ENCODE measurements at places on chromosomes 11 and 22.

- peak; percentile 18 for DNase-seq
Measured at GRCh38 chr11:120675171-120675570, 163.6 kb downstream of the GRIK4 start.

GRCh38 chr11:30000986-30001750 lies 15.7 kb downstream of the KCNA4 start:
- DNase-seq, result no peak

DNA sequence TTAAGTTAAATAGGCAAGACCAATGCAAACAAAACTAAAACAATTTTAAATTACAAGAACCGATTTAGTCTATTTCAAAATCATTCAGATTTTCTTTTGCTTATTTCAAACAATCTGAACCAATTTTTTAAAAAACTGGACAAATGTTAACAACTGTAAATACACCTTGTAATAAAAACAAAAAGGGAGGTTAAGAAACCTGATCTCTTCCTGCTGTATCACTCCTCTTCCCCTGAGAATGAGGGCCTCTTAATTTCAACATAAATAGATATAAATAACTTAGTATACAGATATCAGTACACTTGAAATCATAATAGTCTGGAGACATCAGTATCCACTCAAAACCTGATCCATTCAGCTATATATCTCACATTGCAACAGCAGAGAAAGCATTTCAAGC lies 346.6 kb downstream of the TTC28 start:
- no peak for DNase-seq

DNA sequence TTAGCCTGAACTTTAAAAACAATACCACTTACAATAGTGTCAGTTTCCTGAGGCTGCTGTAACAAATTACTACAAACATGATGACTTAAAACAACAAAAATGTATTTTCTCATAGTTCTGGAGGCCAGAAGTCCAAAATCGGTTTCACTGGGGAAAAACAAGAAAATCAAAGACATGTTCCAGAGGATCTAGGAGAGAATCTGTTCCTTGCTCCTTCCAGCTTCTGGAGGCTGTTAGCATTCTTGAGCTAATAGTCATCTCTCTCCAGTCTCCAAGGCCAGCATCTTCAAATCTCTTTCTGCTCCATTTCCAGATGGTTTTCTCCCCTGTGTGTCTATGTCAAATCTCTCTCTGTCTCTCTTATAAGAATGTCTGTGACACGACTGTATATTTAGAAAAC lies 67.6 kb upstream of the TEAD1 start:
- DNase-seq, result peak; percentile 93

GRCh38 chr11:66047541-66048365 lies 1.2 kb downstream of the GAL3ST3 start:
- peak; percentile 28 for DNase-seq

DNA sequence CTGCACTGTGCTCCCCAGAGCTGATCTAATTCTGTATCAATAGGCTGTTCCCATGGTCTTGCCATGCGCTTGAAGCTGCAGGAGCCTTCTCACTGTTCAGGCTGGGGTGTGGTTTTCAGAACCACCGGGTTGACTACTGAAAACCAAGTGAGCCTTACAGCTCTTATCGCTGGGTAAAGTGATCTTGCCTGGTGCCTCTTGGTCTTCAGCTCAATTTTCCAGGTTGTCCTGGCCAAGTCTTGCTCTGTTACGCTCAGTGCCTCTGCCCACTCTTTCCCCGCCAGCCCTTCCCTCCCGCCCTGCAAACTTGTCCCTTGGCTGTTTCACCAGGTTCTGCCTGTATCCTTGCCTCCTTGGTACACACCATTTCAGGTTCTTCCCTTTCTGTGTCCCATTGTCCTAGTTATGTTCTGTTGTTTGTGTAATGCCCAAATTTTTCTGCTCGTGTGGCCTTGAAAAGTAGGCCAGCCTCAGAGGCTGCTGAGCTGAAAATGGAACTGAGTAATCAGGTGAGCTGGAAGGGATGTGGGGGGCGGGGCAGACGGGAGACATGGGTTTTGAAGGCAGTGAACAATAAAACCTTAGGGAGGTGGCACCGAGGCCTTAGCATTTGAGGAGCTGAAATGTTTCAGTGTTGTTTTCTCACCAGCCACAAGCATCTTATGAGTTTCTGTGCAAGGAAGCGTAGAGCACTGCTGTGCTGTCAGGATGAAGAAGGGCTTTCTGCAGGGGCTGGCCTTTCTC lies 11.2 kb downstream of the PEX26 start:
- no peak for DNase-seq

GRCh38 chr11:9617940-9618339 lies 44.5 kb downstream of the WEE1 start:
- DNase-seq, result peak; percentile 78

GRCh38 chr11:65744026-65744698 lies 23.6 kb upstream of the RNASEH2C start:
- DNase-seq, result peak; percentile 24

GRCh38 chr22:36958366-36958765 lies 44.9 kb downstream of the CSF2RB start:
- no peak for DNase-seq

GRCh38 chr11:117495357-117495756 lies 167.7 kb downstream of the CEP164 start:
- DNase-seq, result no peak

GRCh38 chr22:21725956-21726649 lies 9.5 kb downstream of the YPEL1 start:
- DNase-seq, result no peak

GRCh38 chr11:79129702-79130101 lies 311.1 kb downstream of the TENM4 start:
- no peak for DNase-seq

GRCh38 chr22:49307870-49308269 lies 519.8 kb downstream of the BRD1 start:
- DNase-seq, result no peak

GRCh38 chr11:553083-553987 lies 7.2 kb downstream of the LMNTD2 start:
- DNase-seq, result no peak

DNA sequence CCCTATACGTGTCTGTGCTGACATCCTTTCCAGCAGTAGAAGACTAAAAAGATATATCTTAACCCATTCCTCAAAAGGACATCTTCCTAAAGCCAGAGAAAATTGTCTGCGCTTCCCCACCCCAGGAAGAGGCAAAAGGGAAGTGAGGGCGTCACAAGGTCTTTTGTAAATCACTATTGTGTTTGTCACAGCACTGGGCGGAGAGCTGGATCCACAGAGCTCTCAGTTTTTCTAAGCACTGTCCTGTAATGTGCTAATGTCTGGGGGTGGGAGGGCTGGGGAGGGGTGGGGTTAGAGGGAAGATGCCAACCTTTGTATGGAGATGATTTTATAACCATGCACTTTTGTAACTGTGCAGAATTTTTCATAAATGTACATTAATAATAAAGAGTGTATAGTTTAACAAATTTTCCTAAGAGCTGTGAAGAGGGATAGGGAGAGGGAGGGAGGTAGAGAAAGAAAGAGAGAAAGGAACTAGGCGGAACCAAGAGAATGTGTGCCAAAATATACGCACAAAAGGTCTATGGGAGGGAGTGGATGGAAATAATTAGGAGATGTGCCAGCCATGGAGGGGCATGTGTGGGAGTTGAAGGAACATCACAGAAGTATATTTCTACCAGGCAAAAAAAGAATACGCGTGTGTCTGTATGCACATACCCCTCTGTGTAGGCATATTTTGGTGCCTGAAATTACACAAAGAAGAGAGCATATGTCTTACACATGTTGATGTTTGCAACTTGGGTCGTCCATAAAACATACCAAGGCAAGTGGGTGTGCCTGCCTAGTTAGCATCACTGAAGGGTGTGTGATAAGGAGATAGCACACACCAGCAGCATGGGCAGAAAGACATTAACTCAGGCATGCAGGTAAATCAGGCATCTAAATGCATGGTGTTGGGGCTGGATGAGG lies 9.8 kb downstream of the LRRC55 start:
- DNase-seq, result no peak

DNA sequence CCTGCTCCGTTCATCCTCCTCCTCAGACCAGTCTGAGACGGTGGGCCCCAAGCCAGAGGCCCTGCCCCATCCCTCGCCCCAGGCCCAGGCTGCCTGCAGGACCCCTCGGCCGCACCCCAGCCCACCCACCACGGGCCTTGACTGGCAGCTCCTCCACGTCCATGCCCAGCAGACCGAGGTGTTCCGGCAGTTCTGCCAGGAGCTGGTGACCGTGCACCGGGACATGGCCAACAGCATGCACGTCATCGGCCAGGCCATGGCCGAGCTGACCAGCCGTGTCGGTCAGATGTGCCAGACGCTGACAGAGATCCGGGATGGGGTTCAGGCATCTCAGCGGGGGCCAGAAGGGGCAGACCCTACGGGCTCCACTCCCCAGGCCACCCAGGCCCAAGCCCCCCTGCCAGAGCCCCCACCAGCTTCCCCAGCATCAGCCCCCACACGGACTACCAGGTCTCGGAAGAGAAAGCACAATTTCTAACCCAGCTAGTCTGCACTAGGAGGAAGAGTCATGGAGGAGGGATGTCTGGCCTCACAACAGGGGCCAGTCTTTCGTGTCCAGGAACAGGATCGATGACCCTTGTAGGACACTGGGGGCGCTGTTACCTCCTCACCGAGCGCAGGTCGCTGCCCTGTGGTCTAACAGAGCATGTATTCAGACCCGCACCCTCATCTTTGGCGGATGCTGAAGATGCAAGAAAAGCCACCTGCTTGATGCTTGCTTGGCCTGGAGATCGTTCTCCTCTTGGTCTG lies 66.3 kb downstream of the PRDM11 start:
- no peak for DNase-seq

DNA sequence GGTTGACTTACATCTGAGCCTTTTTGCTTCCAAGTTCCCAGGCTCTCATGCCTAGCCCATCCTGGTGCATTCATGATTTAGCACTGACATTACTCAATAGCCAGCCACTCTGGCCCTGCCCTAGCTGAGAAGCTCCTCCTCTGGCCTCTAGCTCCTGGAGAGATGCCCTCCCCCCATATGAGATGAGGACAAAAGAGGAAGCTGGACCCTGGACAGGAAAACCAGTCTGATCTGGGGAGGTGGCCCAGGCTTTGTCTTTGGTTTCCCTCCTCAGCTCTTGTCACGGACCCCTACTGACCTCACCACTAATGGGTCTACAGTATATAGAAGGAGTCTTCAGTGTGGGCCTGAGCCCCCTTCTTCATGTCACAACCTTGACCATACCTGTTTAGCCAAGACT lies 3.0 kb downstream of the RHOG start:
- peak; percentile 31 for DNase-seq
